Hematopoietic multipotent progenitor cell treated with erythropoietin and hydrocortisone succinate and interleukin-3 and kit ligand, for 4 days (in vitro differentiated cells): ENCODE measurements at places on chromosomes 4 and X.

- no peak for DNase-seq
Observed at GRCh38 chrX:10479508-10479907, 140.9 kb downstream of the MID1 start.

GRCh38 chrX:46713672-46714490, 45.0 kb downstream of the SLC9A7 start:
- no peak for DNase-seq

- no peak for DNase-seq
Observed at GRCh38 chr4:163693776-163694175, 199.3 kb downstream of the TMA16 start.

DNA sequence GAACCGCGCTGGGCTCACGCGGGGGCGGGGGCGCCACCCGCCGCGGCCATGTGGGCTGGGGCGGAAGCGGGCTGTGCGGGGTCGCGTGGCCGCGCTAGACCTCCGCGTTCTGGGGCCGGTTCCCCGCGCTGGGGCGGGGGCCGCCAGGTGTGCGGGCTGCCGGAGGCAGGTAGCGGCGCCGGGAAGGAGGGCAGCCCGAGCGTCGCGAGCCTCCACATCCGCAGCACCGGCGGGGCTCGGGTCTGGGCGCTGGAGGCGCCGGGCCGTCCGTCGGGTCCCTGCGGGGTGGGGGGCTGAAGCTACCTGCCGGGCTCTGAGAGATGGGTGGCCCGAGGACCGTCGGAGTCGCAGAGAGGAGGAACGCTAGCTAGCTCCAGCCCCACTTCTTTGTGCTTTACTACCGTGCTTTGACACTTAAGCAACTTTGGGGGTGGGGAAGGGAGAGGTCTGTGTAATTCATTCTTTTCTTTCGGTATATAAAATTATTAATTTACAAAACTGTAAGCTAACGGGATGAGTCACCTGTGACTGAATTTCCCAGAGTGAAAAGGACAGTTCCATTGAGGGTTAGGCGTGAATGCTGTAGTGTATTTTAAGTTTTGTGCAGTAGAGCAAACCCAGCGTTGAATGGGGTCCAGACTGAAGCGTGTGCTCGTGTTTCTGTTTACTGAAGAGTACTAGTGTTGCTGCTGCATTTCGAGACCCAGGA, 689 bp downstream of the METAP1 start:
- DNase-seq: peak; percentile 59

GRCh38 chrX:74272230-74272629, 31.8 kb upstream of the ZCCHC13 start:
- no peak for DNase-seq

DNA sequence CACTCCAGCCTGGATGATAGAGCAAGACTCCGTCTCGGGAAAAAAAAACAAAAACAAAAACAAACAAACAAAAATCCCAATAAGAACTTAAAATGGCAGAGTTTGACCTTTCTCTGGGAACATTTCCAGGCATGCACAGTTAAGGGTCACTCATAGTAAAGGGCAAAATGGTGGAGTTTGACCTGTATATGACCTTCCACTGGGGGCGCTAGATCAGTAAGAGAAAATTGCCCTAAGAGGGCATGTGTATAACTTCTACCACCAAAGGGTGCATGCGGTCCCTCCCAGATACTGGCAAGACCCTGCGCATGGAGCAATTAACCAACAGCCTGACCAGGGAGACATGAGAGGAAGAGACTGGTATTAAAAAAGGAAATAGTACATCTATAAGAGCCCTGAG, 177.2 kb downstream of the MOSPD2 start:
- DNase-seq: no peak

DNA sequence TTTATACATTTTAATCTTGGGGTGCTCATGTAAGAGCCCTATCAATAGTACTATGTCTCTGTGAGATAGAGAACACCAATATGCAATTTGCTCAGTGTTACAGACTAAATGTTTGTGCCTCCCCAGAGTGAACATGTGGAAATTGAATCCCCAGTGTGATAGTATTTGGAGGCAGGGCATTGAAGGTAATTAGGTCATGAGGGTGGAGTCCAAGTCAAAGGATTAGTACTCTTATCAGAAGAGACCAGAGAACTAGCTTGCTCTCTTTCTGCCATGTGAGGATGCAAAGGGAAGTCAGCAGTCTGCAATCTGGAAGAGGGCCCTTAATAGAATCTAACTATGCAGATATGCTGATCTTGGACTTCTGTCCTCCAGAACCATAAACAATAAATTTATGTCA, 1317.0 kb downstream of the STIM2 start:
- peak; percentile 15 for DNase-seq

DNA sequence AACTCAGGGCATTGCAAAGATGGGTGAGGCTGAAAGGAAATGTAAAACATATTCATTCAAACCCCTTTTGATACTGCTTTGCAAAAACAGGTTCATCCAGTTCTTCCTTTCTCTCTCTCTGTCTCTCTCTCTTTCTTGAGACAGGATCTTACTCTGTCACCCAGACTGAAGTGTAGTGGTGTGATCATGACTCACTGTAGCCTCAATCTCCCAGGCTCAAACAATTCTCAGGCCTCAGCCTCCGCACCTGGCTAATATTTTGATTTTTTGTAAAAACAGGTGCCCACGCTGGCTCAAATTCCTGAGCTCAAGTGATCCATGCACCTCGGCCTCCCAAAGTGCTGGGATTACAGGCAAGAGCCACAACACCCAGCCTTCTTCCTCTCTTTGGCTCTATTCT, 15.6 kb upstream of the DCHS2 start:
- DNase-seq: no peak

DNA sequence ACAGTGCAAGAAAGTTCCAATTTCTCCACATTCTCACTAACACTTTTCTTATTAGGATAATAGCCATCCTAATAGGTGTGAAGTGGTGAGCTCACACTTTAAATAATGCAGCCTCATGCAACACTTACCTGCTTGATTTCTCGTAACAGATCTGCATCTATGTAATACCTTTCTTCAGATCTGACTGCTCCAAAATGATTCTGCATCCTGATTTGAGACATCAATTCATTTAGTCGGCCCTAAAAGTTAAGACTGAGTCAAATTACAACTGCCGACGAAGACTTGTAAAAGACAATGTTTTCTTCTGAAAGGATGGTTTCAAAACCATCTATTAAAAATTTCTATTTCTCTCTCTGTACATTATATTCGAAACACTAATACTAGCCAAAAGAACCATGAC, 30.7 kb downstream of the NUP54 start:
- no peak for DNase-seq
